Activated CD4-positive, alpha-beta T cell treated with anti-CD3 and anti-CD28 coated beads for 1 hour (primary cell): ENCODE measurements at places on chromosomes 4 and X.

DNA sequence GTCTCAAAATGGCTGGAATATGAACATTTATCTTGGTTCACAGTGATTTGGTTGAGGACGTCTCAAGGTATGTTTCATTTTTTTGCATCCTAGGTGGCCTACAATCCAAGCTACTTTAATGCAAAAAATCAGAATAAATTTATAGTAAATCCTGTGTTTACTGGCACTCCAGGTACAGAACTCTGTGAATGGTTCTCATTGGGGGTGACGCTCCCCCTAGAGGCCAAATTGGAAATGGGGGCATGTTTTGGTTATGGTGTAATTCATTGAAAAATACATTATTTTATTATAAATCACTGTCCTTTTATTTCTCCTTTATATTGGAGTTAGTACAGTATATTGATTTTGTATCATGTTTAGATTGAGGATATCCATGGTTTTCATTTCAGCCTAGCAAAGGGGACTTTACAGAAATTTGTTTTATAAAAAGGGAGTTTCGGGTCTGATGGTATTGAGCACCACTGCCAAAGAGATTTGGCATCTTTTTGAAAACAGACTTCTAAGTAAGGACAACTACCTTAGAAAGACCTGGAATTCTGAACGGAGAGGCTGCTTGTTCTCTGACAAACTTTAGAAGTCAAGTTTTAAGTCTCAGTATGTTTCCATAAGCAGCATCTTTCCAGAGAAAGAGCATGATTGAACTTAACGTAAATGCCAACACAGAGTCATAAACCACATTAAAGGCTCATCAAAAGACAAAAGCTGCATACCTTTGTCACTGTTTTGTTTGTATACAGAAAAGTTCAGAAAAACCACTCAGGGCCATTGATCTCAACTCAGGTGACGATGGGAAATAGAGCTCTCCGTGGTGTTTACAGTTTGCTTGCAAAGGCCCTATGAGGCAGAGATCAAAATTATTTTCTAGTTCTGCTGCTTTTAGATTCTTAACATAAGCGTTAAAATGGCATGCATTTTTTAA, 19.4 kb downstream of the MTM1 start:
- peak; percentile 26 for DNase-seq

GRCh38 chrX:153871946-153872878, 13.8 kb downstream of the L1CAM start:
- DNase-seq = no peak

- DNase-seq = no peak
Measured at GRCh38 chrX:65643531-65644052, 23.9 kb upstream of the MSN start.

DNA sequence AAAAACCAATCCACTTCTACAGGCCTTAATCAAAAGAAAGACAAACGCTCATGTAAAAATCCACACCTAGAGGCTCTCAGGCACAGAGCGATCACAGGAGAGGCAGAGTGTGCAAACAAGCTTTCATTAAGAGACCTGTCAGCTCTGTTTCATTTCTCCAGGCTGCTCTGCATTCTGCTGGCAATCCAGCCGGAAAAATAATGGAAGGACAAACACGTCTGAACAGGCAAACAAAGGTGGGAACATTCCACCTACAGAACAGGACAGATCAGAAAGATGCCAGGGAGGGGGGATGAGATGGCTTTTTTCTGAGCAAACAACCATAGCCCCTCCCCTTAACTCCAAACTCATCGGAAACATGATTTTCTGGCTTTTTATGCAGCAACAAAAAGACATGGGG, 9.7 kb downstream of the SOD3 start:
- DNase-seq = no peak

DNA sequence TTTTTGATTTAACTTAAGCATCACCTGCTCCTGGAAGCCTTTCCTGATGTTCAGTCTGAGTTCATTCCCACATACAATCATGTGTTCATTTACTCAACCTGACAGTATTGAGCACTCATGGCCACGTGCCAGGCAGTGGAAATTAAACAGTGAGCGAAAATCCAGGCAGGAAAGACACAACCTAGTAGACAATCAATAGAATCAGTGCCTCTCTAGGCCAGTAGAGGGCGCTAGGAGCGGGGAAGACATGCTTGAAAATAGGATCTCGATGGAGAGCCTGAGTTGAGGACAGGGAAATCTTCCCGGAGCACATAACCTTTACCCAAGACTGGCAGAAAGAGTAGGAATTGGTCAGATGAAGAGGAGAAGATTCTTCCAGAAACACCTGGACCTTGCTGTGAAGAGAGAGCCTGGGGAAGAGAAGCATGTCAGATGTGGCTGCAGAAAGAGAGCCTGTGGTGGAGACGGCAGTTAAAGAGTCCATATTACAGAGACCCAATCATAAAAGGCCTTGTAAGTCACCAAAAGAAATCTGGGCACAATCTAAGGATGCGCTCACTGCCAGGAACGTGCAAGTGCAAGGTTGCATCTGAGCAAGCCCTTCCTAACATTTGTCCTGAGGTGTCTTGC, 103.5 kb downstream of the LDB2 start:
- no peak for DNase-seq

GRCh38 chr4:86741846-86742245, 107.3 kb downstream of the SLC10A6 start:
- no peak for DNase-seq

- no peak for DNase-seq
Measured at GRCh38 chr4:185104733-185105132, 38.3 kb upstream of the SLC25A4 start.

- DNase-seq = no peak
Measured at GRCh38 chrX:20418379-20419150, 151.9 kb upstream of the RPS6KA3 start.

- DNase-seq = no peak
Measured at GRCh38 chr4:70589785-70590184, 2.3 kb upstream of the AMBN start.

DNA sequence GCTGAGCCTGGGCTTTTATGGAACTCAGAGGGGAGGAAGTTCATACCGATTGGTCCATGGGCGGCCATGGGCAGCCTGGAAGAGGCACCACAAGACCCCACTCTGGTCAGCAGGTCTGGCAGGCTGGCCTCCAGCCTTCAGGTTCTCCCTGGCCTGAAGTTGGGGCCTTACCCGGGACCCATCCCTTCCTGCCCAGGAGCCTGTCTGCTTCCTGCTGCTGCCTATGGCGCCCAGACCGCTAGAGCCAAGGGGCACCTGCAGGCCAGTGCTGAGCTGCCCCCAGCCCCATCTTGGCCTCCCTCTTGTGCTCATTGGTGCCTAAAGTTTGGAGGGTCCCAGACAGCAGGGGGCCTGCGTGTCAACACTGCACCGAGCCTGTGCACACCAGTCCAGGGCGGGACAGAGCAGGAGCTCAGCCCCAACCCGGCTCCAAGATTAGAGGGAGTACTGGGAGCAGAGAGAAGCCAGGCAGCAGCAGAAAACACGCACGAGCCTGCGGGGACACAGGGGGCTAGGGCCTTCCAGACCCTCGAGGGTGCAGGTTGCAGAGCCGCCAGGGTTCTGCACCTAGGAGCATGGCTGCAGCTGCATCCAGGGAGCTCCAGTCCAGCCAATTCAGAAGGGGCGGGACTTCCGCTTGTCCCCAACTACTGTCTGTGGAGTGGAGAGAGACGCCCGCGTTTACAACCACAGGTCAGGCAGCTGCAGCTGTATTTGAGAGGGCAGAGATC, 30.7 kb upstream of the ZNF280C start:
- DNase-seq = no peak

DNA sequence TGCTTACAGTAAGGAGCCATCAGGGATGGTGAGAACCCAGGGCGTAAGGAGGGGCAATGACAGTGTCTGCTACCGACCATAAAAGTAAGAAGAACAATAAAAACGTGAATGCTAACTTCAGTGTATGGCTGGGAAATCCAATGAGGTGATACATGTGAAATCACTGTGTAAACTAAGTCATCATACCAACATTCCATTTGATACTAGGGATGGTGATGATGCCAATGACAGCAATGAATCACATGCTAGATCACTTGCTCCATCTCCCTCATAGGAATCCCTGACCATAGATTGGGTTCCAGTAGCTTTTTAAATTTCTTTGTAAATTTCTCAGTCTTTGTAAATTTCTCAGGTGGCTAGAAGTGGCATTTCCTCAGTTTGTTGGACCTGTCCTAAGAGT, 146.3 kb downstream of the SMIM20 start:
- no peak for DNase-seq

DNA sequence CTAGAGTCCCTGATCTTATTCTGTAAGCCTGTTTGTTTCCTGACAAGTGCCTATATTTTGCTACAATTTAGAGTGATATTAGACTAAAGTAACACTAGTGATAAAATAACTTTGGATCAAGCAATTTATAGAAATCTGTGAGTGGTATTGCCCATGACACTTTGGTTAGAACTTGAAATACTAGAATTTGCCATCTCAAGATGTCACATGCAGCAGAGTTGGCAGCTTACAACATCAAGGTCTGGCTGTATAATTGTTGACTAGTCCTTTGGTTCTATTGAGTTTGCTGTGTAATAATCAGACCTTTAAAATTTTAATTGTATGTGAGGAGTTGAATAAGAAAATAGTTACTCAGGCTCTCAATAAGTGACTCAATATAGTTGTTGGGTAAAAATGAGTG, 167.1 kb downstream of the RAPGEF2 start:
- no peak for DNase-seq

DNA sequence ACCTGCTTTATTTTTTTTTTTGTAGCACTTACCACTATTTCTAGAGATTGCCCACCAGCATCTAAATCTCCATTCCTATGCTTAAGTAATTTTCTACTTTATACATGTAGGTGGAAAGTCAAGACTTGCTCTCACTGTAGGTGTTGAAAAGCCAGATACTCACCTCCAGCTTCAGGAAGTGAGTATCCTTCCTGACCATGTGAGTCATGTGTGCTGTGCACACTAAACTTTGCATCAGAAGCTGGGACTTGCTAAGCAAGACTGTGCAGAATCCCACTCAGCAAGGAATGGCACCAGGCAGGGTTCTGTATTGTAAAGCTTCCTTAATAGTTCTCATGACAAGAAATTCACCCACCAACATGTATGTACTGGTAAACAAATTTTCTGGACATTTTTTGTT, 151.8 kb downstream of the POU4F2 start:
- no peak for DNase-seq

DNA sequence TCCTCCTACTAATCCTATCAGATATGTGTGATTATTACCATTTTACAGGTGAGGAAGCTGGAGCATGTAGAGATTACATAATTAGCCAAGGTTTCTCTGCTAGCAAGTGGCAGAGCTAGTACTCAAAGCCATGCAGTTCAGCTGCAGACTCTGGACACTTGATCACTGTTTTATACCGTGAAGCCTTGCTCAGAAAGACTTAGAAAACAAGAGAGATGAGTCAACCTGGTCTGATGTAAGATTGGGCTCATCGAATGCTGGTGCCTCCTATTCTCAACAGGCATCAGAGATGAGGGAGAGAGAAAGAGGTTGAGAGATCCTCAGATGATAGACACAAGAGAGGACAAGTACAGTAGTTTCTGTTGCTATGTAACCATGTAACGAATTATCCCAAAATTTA, 19.0 kb upstream of the PDE5A start:
- DNase-seq = no peak

- no peak for DNase-seq
Measured at GRCh38 chr4:54169176-54169575, 59.9 kb upstream of the PDGFRA start.

- DNase-seq = no peak
Measured at GRCh38 chrX:274904-275475, 6.2 kb upstream of the PLCXD1 start.

GRCh38 chr4:94165256-94165655, 42.4 kb upstream of the SMARCAD1 start:
- DNase-seq = no peak

- no peak for DNase-seq
Measured at GRCh38 chr4:17805580-17806155, 4.9 kb downstream of the DCAF16 start.

DNA sequence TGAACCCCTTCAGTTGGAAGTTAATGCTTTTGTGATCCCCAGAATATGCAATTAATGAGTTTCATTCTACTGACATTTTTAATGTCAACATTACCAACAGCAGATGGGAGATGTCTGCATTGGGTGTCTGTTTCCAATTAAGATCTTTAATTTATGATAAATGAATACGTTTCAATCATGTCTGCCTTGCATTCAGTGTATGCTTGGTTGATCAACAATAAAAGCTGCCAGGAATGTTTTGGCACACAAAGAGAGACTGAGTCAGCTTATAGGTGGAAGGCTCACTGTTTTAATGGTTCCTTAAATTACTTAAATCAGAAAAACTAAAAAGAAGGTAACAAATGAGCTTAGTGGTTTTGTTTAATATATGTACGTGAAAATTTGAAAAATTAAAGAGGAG, 359.9 kb upstream of the CNKSR2 start:
- DNase-seq = no peak

DNA sequence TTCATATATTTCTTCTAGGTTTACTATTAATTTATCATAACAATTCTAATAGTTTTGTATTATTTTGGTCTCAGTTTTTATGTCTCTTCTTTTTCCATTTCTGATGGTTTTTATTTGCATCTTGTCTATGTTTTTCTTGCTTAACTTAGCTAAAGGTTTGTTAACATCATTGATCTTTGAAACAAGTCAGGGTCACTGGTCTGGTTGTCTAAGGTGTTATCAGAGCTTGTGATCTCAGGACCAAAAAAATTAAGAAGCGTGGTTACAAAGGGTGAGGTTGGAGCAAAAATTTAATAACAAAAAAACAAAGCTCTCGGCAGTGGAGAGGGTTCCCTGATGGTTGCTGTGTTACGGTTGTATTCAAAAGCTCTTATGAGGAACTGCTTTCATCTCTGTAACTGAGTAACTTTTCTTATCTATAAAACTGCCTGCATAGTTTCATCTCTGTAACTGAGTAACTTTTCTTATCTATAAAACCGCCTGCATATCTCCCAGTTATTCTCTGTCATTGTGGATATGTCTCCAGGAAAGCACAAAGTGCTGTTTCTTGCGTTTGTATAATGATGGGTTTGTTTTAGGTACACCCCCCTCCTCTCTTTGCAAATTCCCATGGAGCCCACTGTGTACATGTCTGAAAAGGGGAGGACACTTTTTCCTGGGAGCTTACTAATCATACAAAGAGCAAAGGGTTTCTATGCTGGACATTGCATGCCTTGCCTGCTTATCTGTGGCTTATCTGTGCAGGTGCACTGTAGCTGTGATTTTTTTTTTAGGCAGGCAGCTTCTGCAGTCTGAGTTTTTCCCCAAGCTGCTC, 62.4 kb upstream of the UGT2B15 start:
- no peak for DNase-seq

DNA sequence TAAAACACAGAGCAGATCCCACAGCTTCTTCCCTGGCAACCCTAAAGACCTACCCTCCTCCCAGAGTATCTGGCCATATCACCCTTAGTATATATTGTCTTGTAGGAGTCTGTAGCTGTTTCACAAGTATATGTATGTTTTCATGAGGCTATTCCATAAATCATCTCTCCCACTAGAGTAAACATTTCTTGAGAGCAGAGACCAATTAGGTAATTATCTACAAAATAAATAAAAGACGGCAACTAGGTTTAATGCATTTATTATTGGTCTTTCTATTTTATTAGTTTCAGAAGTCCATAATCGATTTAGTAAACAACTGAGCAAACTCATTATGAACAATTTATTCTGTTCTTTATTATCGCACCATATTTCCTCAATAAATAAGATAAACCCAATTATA, 7.0 kb downstream of the ACOT9 start:
- no peak for DNase-seq
